ENCODE measurements at places on chromosomes 6 and 20.

GRCh38 chr6:25041485-25042035 is 105.8 kb upstream of the RIPOR2 start:
- DNase-seq = no peak

- no peak for DNase-seq
Measured at GRCh38 chr6:49676671-49677281, 36.6 kb downstream of the CRISP2 start.

- no peak for DNase-seq
Measured at GRCh38 chr6:38604700-38605099, 35.0 kb downstream of the BTBD9 start.

DNA sequence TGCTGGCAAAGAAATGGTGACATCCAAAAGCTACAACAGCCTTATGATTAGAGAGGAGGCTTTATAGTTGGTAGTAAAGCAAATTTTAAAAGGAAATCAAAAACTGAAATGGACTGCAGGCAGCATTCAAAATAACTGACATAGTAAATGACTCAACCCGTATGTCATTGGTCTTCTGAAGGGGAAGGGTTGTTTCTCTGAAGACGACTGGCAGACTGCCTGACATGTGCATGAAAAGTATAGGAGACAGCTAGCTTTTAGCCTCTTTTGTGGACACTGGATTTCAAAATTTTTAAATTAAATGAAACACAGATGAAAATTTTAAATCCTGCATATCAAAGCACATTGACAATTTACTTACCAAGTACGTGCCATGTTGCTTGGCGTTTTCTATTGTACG is 90.7 kb downstream of the TRMT6 start:
- DNase-seq = no peak

DNA sequence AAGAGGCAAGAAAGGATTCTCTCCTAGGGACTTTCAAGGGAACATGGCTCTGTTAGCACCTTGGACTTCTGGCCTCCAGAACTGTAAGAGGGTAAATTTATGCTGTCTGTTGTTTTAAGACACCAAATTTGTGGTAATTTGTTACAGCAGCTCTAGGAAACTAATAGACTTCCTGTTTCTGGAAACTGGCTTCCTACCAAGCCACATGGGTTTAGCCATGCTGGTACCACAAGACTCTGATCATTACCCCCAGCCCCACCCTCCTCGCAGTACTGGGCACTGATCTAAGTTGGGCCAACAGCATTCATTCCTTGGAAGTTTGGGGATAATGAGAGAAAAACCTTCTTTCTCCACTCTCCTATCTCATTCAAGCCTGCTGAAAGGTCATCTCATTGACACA is 109.5 kb upstream of the SMLR1 start:
- no peak for DNase-seq

DNA sequence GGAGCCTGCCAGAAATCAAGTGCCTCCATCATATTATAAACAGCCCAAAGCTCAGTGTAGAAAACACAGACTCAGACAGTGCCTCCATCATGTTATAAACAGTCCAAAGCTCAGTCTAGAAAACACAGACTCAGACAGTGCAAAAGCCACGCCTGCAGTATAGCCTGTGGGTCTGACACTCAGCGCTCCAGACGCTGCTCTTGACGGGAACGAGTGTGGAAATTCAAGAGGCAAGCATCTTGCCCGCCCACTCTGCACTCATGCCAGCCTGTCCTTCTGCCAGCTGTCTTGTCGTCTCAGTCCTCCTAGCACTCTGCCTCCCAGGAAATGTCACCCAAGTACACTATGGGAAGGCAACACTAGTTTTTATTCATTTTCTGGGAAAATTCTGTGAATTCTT is 274.2 kb upstream of the CDH4 start:
- DNase-seq = no peak

GRCh38 chr20:17430125-17430950 is 100.8 kb downstream of the BFSP1 start:
- DNase-seq = no peak

DNA sequence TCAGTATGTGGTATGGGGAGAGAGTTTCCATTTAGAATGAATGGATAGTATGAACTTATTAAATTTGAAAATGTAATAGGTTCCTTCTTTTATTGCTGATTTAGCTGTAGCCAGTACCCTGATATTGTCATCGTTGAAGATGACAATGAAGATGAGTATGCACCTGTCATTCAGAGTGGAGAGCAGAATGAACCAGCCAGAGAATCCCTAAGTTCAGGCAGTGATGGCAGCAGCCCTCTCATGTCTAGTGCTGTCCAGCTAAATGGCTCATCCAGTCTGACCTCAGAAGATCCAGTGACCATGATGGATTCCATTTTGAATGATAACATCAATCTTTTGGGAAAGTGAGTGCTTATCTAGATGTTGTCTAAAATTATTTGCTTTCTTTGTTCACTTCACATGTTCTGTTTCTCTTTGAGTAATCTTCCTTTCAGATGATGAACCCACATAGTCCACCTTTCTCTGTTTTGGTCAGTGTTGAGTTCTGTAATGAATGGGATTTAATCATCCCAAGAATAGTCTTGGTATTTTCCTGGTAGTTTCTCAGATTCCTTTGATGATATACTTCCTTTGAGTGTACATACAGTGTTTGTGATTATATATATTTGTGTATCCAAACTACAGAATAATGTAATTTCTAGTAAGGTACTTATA is 23.3 kb downstream of the HSF2 start:
- no peak for DNase-seq

DNA sequence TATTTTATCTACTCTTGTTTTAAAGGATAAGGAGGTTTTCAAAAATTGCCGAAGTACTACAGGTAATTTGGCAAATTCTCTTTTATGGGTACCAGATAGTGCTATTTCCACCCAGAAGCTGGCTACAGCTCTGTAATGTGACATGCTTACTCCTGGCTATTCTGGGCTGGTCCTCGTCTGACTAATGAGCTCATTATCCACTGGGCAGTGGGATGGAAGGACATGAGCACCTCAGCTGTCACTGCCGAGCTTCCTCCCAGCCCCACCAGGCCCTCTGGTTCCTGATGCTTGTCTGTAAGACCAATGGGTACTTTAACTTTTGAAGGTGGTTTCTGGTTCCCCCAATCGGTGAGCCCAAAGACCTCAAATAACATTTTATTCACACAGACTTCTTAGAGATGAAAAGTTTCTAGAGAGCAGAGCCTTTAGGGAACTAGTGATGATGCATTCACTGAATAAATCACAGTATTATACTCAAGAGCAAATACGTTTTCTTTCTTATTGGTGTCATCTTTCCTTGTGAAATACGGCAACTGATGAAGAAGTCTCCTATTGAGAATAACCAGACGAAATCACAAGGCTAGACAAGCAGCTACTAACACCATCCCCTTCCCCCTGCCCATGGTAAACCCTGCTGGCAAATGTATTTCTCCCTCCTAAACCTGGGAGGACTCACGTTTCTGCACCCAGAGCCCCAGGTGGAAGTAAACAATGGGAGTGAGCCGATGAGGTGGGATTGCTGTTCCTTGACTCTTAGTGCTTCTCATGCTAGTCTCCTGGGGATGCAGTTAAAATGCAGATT is 80.8 kb downstream of the SLC22A3 start:
- no peak for DNase-seq

DNA sequence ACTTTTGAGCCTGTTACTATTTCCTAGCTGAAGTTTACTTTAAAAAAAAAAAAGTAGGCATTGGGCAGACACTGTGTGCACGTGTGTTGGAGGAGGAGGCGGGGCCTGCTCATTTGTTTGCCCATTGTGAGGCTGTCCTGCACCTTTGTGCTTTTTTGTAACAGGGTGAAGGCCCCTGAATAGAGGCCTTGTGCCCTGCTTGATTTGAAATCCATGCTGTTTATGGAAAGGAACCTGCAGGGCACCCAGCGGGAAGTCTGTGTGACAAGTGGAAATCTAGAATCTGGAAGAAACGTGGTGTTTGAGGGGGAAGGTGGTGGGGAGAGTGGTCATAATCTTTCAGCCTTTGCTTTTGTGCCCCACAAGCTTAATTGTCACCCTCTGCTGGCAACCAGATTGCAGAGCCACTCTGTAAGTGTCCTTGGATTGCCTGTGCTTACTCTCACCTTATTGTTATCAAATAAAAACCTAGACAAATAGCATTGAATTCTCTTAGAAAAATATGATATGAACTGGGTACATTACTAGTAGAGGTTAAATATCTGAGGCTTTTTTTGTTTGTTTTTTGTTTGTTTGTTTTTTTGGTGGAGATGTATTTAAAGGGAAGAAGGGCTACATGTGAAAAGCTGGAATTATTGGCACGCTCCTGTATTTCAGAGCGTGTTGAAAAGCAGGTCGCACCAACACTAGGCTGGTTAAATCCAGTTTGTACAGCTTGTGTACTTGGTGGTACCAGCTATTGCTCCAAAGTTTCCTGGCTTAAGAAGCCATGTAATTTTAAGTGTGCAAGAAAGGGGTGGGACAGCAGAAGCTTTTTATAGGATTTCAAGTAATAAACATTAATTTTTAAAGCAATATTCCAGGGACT is 156.3 kb downstream of the ARID1B start:
- DNase-seq = no peak

GRCh38 chr6:14373648-14374437 is 256.3 kb downstream of the CD83 start:
- no peak for DNase-seq

GRCh38 chr20:36030149-36030548 is 61.8 kb downstream of the CNBD2 start:
- DNase-seq = no peak

DNA sequence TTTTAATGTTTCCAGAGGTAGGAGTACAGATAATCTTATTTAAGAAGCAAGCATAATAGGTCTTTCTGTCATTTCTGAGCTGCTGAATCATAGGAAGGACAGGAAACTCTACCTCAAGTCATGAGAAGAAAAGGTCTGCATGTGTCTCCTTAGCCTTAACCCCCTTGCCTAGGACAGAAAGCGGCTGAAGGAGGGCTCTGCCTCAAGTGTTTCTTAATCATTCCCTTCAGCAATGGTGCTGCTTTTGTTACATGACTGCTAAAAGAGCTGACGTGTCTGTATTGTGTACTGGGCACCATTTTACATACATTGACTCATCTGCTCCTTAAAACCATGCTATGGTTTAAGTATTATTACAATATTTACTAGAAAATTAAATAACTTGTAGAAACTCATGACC is 564.0 kb upstream of the AGPAT4 start:
- no peak for DNase-seq

DNA sequence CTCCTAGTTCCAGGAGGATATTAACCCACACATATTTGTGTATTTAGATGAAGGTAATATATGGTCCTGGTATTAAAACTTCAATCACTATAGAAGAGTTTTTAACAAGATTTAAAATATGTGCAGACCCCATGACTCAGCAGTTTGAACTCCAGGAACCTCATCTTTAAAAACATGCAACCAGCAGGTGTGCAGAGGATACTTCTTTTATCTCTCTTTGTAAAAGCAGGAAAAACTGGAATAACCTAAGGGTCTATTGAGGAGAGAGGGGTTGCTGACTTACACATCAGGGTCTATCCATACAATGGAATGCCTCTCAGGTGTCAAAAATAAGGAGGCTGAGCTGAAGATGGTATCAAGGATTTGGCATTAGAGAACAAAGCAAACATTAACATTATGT is 36.9 kb upstream of the TFAP2C start:
- DNase-seq = no peak

- DNase-seq = no peak
Measured at GRCh38 chr20:35697696-35698297, 1.4 kb downstream of the NFS1 start.

GRCh38 chr20:48431653-48432493 is 395.9 kb downstream of the PREX1 start:
- DNase-seq = no peak

- DNase-seq = no peak
Measured at GRCh38 chr6:152750694-152751093, at the start of gene VIP. Gene VIP (plus strand): TSS chr6:152750797. CDS start chr6:152752178, 1,381 bp downstream.

GRCh38 chr20:34713194-34713943 is 9.2 kb downstream of the TP53INP2 start:
- DNase-seq = no peak

DNA sequence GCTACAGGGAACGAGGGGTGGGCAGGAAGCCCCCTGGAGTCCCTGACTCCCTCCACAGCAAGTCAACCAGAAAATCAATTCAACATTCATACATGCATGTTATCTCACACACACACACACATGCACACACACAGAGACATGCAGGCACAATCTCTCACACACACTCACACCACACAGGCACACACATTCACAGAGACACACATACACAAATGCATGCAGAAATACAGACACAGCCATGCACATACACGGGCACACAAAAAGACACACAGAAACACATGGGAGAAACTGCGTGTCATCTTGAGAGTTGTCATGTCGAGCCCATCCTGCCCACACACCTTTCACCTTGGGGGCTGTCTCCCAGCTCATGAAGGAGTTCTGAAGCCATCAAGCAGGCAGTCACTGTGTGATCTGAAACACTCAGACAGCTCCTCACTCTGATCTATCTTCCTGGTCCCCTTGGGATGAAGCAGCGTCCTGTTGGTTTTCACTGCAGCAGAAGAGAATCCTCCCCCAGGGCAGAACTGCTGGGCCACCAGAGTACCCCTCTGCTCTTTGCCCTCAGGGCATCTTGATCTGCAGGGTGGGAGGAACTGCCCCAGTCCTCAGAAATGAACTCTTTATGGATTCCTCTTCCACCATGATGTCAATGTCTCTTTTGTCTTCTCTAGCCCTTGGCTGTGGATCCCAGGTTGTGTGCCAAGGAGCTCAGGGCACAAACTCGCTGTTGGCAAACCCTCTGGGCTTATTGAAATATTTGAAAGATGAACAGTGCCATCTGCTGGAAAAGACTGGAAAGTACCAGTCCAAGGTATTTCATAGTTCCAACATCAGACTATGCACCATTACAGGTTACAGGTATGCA is 8.8 kb downstream of the RAET1L start:
- DNase-seq = peak; percentile 66

DNA sequence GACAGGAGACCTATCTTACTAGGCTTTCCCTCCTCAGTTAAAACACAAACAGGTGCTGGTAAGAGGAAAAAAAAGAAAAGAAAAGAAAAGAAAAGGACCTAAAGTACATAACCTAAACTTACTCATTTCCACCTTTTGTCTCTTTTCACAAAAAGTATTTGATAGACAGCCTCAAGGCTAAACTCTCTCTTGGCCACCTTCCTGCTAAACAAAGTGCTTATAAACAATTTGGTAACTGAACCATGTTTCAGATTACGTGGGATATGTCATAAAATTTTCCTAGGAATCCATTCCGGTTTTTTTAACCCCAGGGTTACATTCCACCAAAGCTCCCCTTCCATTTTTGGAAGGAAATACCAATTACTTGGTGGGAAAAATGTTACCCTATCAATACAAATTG is 109.0 kb downstream of the PRND start:
- DNase-seq = no peak

- DNase-seq = no peak
Measured at GRCh38 chr6:52276130-52276529, 8.4 kb downstream of the MCM3 start.

Data from germinal center (tissue), 1 donor.